Effector memory CD4-positive, alpha-beta T cell (primary cell): ENCODE measurements at places on chromosomes 1 and 21.

GRCh38 chr1:186474208-186474607 is 13.3 kb upstream of the PDC start:
- DNase-seq: no peak

DNA sequence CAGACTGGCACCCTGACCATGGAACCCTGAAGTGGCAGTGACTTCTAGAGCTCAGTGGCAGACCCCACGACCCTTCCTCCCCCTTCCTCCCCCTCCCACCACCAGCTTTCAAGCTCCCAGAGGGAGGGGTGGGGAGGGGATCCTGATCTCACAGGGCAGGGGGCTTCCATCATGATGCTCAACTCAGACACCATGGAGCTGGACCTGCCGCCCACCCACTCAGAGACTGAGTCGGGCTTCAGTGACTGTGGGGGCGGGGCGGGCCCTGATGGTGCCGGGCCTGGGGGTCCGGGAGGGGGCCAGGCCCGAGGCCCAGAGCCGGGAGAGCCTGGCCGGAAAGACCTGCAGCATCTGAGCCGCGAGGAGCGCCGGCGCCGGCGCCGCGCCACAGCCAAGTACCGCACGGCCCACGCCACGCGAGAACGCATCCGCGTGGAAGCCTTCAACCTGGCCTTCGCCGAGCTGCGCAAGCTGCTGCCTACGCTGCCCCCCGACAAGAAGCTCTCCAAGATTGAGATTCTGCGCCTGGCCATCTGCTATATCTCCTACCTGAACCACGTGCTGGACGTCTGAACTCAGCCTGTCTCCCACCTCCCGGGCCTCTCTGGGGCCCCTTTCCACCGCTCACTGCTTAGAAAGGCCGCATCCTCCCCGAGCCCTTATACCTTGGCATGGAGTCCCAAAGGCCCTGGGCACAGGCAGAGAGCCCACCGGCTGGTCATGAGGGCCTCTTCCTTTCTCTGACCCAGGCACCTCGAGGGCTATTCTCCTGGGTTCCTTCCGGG is 3.9 kb downstream of the NHLH1 start:
- no peak for DNase-seq

- DNase-seq: no peak
These were observed 17.1 kb downstream of the ZP4 start for GRCh38 chr1:237873487-237874211.

GRCh38 chr1:181175356-181175910 is 86.9 kb downstream of the IER5 start:
- DNase-seq: no peak

DNA sequence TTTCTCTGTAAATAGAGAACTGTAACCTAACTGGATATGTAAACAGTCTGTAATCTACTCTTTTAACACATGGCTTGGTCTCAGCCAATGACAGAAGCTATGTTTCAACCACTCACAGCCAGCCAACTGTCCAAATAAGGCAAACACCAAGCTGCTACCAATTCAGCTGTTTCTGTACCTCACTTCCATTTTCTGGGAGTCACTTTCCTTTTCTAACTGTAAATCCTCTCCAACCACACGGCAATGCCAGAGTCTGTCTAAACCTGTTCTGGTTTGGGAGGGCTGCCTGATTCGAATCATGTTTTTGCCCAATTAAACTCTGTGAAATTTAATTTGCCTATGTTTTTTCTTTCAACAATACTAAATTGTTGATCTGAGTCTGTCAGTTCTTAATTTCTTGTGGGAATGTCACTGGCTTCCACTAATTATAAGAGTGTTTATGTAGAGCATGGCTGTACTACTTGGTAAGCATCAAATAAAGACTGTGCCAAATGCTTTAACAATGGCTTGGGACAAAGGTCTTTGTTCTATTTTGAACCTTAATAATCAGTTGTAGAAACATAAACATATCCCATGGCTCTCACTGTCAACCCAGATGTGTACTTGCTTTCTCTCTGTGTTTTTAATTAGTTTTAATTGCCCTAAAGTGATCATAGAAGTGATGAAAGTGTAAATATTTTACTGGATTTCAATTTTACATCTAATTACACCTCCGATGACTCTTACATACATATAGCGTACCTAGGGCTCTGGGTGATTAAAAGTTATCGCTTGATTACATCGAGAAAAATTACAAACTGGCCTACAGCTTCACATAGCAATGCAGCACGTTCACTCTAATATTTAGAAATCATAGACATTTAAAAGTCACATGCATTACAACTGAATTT is 1144.6 kb upstream of the TMPRSS15 start:
- no peak for DNase-seq

DNA sequence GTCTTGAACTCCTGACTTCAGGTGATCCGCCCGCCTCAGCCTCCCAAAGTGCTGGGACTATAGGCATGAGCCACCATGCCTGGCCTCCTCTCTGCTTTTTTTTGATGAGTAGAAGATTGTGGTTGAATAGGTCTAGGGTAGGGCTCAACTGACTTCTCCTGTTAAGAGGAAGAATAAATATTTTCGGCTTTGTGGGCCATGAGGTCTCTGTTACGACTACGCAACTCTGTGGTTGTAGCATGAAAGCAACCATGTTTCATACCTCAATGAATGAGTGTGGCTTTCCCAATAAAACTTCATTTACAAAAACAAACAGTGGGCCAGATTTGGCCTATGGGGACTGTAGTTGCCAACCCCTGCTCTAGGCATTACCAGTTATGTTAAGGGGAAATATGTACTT is 67.8 kb downstream of the NID1 start:
- no peak for DNase-seq

GRCh38 chr1:104196136-104196535 is 446.4 kb downstream of the AMY1C start:
- DNase-seq: no peak

DNA sequence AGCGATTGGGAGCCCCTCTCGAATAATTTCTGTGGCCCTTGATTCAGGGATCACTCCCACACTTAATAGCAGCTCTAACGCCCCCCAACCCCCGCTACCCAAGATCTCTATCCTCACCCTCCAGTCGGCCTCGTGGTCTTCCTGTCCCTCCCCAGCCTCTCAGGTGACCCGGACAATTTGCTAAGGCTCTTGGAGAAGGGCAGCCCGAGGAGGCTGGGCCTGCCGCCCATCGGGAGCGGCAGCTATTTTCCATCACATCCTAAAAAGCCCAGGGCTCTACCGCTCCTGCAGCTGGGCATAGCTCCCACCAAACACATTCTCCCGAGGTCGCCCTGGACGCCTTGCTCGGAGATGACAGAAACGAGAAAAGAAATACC is 12.0 kb upstream of the PHLDA3 start:
- no peak for DNase-seq

GRCh38 chr21:28822486-28823335 is 170.0 kb downstream of the LTN1 start:
- DNase-seq: no peak

- no peak for DNase-seq
These were observed 12.2 kb downstream of the SLC35F3 start for GRCh38 chr1:233916706-233917105.

GRCh38 chr1:111332190-111332589 is 41.5 kb downstream of the CHIA start:
- DNase-seq: no peak
